ENCODE measurements at places on chromosomes 5 and 9.
A peak's percentile ranks its signal among the peaks of the same experiment; 100 is the strongest.

- DNase-seq, result no peak
Observed at GRCh38 chr5:34669931-34670516, 13.9 kb downstream of the RAI14 start.

GRCh38 chr5:142644640-142645361 is 41.1 kb downstream of the FGF1 start:
- DNase-seq, result no peak

DNA sequence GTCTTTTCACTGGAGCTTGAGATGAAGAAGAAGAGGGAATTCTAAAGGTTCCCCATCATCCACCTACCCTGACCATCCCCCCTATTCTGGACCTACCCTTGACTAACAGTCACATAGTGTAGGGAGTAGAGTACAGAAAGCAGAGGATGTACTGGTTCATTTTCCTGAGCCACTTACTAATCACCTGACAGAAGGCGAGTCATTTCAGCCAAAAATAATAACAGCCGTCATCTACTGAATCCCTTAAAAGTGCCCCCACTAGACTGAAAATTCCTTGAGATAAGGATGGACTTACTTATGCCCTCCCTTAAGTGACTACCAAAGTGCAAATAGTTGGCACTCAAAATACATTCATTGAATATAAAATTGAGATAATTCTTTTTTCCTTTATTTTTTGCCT is 112.2 kb downstream of the FOXD1 start:
- no peak for DNase-seq

- DNase-seq, result peak; percentile 88
Observed at GRCh38 chr5:116778032-116778431, 203.4 kb upstream of the SEMA6A start.

- no peak for DNase-seq
Observed at GRCh38 chr9:69171049-69171448, 3.0 kb upstream of the TJP2 start.

- DNase-seq, result no peak
Observed at GRCh38 chr5:71589903-71590302, 2.8 kb downstream of the MCCC2 start.

DNA sequence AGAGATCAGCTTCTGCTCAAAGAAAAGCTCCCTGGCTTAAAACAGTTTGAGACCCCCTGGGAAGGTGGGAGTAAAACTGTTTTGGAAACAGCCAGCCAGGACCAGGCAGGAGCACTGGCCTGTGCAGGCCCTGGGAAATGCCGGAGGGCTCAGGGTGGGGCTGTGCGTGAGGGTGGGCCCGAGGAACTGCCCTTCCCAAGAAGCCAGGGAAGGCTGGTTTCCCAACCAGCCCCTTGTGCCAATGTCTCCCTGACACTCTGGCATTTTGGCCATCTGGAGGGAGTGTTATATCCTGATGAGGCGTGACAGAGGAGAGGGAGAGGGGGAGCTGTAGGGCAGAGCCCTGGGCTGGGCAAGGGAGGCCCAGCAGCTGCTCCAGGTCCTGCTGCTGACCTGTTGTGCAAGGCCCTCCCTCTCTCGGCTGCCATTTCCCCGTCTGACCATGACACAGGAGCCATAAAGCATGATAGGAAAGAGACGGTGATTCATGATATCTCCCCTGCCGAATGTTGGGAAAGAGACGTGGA is 16.1 kb downstream of the OLFML2A start:
- DNase-seq, result no peak

DNA sequence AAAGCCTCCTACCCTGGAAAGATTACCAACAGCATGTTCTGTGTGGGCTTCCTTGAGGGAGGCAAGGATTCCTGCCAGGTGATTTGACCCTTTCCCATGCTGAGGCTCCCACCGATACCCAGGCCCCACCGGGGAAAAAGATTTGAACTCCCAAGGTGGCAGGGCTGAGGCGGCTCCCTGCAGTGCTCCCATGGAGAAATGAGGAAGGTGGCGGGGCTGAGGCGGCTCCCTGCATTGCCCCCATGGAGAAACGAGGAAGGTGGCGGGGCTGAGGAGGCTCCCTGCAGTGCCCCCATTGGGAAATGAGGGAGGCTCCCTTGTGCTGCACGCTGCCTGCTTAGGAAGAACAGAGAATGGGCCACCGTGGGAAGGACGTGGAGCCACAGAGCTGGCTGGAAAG is 3.2 kb downstream of the PRSS3 start:
- no peak for DNase-seq

DNA sequence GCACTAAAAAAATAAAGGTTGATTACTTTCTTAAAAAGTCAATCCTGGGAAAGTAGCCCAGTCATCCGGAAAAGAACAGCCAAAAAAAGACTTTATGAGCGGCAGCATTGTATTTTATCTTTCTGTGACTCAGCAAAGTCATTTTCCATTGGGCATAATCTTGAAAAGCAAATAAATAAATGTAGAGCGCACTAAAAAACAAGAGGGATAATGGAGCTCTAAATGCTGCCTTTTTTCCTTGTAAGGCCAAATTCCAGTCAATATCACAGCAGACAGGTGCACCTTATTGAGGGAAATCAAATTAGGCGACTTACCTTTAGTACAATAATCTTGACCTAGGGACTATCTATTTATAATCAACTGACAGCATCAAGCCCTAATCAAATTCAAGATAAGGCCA is 266.8 kb downstream of the MTRR start:
- DNase-seq, result no peak

- no peak for DNase-seq
Observed at GRCh38 chr5:66722686-66723085, 126.5 kb downstream of the MAST4 start.

DNA sequence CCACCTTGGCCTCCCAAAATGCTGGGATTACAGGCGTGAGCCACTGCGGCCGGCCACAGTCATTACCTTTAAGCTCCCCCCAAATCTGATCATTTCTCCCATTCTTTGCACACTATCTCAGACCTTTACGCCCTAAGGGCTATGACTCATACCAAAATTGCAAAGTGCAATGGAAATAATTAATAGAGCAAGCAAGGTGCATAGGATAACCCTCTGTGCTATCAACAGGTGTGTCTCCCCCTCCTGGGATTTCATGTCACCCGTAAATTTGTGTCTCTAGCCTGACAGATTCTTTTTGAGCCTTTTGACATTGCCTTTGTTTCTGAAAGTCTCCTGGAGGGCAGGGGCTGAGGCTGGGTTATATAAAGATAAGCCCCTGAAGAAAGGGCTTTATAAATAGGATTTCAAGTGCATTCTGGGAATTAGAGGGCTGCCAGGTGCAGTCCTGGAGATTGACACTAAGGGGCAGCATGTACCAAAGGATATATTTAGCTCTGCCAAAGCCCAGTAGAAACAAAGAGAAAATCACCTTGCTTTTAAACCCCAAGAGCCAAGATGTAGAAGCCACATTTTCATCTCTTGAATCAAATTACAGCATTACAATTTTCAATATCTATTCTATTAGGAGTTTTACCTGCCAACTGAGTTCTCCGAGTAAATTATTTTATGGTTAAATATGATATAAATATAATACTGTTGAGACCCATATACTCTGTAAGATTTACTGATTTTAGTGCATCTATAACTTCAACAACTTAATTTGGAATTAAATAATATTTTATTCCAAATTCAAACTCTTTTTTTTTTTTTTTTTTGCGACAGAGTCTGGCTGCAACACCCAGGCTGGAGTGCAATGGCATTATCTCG is 18.2 kb downstream of the S100Z start:
- peak; percentile 95 for DNase-seq

DNA sequence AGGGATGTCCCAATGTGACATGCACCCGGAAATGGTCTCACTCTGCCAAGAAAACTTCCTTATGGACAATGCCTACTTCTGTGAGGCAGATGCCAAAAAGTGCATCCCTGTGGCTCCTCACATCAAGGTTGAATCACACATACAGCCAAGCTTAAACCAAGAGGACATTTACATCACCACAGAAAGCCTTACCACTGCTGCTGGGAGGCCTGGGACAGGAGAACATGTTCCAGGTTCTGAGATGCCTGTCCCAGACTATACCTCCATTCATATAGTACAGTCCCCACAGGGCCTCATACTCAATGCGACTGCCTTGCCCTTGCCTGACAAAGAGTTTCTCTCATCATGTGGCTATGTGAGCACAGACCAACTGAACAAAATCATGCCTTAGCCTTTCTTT is 37.6 kb upstream of the CCDC152 start:
- no peak for DNase-seq

DNA sequence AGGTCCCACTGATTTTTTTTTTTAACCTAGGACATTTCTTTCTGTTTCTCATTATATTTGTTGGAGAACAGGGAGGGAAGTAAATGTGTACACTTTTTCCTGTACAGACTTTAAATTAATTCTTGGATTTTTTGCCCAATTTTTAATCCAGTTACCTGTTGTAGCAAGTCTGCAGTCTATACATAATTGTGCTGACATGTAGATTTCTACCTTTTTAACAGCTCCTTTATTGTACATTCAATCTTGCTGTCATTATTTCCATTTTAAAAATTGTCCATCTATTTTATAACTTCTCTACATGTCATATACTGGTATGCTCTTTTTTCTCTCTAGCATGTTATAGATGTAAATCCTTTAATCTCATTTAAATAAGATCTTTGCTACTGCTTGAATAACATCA is 1838.7 kb upstream of the CDH9 start:
- no peak for DNase-seq

DNA sequence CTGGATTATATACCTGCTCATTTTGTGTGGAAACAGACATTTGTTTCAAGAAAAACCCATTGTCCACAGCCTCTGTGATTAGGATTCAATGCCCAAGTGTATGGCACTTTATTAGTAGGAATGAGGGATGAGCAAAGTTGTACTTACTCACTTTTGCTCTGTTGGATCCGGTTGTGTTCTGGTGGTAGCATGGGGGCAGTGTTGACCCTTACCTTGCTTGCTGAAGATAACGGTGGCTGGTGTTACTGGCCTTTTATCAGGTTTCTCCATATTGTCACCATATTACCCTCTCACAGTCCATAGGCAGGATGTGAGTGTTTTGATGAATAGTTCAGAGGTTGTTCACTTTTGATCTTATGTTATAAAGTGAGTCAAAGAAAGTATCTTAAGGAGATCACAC is 42.7 kb upstream of the NUDT12 start:
- DNase-seq, result no peak

DNA sequence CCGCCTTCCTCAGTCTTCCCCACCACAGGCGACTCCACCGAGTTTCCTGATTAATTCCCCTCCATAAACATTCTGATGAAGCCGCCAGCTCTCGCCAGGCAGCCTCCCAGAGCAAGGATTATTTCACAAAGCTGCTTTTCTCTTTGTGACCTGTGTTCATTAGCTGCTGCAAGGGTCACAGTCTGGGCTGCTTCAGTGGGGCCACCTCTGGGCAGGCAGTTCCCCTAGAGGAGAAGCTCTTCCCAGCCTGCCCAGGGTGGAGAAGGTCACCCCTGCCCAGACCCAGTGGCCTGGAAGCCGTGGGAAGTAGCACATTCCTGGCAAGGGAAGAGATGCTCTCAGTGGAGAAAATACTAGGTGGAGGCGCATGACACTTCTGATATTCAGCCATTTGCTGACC is 58.4 kb upstream of the RAPGEF1 start:
- no peak for DNase-seq

- DNase-seq, result no peak
Observed at GRCh38 chr5:821504-821903, 29.3 kb downstream of the ZDHHC11 start.

DNA sequence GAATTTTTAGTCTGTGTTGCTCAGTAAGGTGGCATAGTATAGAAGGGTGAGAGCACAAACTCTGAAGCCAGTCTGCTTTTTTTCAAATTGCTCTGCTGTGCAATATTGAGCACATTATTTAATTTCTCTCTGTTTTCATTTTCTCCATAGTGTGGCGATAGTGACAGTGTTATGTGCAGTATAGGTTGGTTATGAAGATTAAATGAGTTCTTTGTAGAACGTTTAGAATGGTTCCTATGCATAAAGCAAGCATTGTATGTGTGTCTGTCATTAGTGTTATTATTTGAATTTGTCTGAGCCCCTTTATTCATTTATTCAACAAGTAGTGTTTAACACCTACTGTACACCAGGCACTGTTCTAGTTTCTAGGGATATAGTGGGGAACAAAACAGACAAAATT is 9.2 kb downstream of the PRR16 start:
- DNase-seq, result no peak

- no peak for DNase-seq
Observed at GRCh38 chr5:60196385-60197113, 303.0 kb upstream of the PDE4D start.

DNA sequence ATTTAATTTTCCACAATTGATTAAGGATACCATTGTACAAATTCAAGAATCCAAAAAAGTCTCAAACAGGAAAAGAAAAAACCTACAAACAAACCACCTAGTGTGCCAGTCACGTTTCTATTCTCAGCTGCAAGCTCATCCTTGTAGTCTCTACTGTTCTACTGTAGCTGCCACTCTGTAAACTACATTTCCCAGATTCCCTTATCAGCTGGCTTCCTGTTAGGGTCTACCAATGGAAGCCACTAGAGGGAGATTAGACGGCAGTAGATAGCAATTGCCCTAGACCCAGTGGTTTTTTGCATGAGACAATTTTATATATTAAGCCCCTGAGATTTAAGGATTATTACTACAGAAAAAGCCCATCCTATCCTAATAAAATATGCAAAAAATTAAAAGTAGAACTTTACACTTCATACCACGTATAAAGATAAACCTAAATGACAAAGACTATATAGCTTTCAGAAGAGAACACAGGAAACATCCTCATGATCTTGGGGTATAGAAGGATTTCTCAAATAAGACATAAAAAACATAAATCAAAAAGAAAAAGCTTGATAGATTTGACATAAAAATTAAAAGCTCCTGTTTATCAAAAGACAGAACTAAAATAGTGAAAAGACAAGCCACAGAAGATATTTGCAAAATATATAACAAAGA is 37.4 kb downstream of the P4HA2 start:
- DNase-seq, result peak; percentile 91
